ENCODE measurements at places on chromosomes 2 and 18. TPM values are rescaled to one million over a fixed set of nuclear protein-coding genes. Genes with fewer than 3 reads are reported as not detected.

DNA sequence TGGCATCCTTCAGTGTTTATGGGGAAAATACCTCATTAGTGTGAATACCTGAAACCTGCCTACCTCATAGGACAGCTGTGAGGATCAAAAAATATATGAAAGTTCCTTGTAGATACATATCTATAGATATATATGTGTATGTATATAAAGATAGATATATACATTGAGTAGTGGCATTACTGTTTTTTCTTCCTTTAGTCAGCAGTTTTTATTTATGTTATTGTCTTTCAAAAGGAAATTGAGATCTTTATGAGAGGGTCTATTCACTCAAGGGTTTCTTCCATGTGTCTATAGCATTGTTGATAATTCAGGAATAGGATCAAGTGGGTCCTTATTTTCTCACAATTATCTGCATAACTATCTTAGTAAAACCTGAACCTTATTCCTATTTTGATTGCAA lies 6.6 kb downstream of the RMP24 start:
- DNase-seq = no peak
- H3K36me3 ChIP-seq = peaks cover 53% of the 10 kb centered on the region
- H3K27ac ChIP-seq = no peak overlapping the region
- H3K4me3 ChIP-seq = no peak overlapping the region
- H3K27me3 ChIP-seq = no peaks in the 10 kb centered on the region
- H3K4me1 ChIP-seq = peaks cover 14% of the 10 kb centered on the region

DNA sequence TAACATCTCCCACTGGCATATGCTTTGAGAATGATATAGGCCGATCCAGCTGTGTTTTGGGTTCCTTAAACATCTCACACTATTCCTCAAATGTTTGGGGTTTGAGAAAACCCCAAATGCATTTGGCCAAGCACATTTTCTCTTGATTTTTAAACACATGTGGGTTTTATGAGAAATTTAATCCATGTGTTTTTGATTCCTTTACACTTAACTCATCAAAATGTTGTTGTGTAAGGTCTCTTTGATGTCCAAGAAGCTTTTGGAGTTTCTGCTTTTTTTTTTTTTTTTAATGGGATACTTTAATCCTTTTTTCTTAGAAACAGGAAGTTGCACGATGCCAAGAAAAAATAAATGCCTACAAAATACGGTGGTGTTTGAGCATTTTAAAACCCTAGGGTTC lies 339.8 kb upstream of the TCF4 start:
- no peak overlapping the region for H3K4me3 ChIP-seq
- H3K27me3 ChIP-seq = no peaks in the 10 kb centered on the region
- no peaks in the 10 kb centered on the region for H3K4me1 ChIP-seq
- DNase-seq = no peak

DNA sequence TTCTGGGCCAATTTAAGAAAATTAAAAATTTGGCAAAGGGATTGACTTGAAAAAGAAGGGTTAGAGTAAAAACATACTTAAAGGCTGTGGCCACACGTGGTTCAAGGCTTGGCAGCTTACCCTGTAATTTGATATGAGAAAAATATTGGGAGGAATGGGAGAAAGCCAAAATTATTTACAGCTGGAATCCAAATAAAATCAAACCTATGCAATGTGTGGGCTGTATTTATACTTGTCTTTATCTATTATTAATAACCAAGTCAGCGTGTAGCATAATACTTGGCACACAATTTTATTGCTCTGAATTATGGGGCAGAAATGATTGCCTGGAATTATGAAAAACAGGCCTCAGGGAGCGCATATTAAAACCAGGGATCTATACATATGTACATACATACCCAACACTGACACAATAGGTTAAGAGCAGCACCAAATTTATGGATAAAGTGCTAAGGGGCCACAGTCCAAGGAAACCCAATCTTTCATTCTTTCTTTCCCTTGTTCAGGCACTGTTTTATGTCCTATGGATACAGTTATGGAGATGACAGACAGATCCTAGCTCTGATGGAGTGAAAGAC lies 35.6 kb downstream of the FAM124B start:
- H3K36me3 ChIP-seq = no peaks in the 10 kb centered on the region
- H3K4me1 ChIP-seq = no peaks in the 10 kb centered on the region
- H3K27ac ChIP-seq = no peak overlapping the region
- H3K27me3 ChIP-seq = no peaks in the 10 kb centered on the region
- no peak for DNase-seq
- H3K4me3 ChIP-seq = no peak overlapping the region

DNA sequence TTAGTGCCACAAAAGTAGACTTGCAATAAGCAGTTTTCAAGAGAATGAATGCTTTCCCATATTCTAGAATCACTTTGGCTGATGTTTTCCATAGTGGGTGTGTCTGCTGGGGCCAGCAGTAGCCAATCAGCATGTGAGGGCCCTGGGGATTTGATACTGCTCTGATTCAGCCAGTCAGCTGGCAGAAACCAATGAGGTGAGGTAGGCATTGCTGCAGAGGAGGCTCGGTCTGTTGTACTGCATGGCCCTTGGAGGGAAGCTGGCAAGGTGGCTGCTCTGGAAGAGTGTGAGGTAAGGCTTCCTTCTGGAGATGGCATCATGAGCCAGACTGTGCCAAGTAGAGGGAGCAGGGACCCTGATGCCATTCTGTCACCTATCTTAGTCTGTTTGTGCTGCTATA lies 22.7 kb downstream of the TMEM87B start:
- no peak overlapping the region for H3K27ac ChIP-seq
- peak; percentile 14 for DNase-seq
- peaks cover 51% of the 10 kb centered on the region for H3K36me3 ChIP-seq
- H3K4me1 ChIP-seq = peaks cover 41% of the 10 kb centered on the region
- no peak overlapping the region for H3K4me3 ChIP-seq

- peaks cover 93% of the 10 kb centered on the region for H3K4me1 ChIP-seq
- H3K27ac ChIP-seq = peak overlapping the region; percentile 100
- H3K36me3 ChIP-seq = peaks cover 55% of the 10 kb centered on the region
- H3K27me3 ChIP-seq = no peaks in the 10 kb centered on the region
Observed at GRCh38 chr18:77100751-77101355, 31.7 kb downstream of the MBP start.

GRCh38 chr2:60926741-60927552 lies 45.6 kb downstream of the REL start:
- H3K4me1 ChIP-seq = peaks cover 2% of the 10 kb centered on the region
- H3K27ac ChIP-seq = no peak overlapping the region
- peaks cover 50% of the 10 kb centered on the region for H3K36me3 ChIP-seq
- no peak for DNase-seq
- no peak overlapping the region for H3K4me3 ChIP-seq
- H3K27me3 ChIP-seq = no peaks in the 10 kb centered on the region

- H3K4me1 ChIP-seq = no peaks in the 10 kb centered on the region
- no peak overlapping the region for H3K27ac ChIP-seq
- DNase-seq = no peak
- no peaks in the 10 kb centered on the region for H3K36me3 ChIP-seq
Observed at GRCh38 chr2:235900631-235901030, 267.6 kb downstream of the GBX2 start.

DNA sequence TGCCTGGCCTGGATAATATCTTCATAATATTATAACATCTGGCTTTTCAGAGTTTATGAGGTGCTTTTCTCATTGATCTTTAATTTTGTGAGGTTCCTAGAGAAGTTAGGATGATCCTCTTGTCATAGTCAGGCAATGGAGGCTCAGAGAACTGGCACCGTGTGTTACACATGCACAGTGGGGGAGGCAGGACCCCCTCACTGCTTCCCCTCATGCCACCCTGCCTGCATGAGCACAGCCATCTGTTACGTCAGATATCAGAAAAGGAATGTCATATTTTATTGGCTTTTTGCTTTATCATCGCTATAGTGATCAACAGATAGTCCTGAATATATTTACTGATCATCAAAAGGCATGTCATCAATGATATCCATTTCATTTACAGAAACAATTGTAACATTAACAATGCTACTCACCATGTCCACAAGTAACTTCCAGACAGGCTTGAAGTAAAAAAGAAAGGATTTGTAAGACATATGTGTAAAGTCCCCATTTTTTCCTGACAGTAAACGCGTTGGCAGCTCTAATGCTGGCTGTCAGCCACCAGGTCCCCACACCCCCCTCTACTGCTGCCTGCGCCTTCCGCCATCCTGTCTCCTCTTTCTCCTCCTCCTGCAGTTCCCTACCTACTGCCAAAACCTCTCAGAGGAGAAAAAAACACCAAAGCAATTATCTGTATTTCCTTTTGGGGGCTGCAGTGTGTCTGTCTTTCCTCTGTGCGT lies 18.8 kb downstream of the ENOSF1 start:
- DNase-seq = no peak
- no peaks in the 10 kb centered on the region for H3K27me3 ChIP-seq
- no peak overlapping the region for H3K27ac ChIP-seq
- no peaks in the 10 kb centered on the region for H3K4me1 ChIP-seq

DNA sequence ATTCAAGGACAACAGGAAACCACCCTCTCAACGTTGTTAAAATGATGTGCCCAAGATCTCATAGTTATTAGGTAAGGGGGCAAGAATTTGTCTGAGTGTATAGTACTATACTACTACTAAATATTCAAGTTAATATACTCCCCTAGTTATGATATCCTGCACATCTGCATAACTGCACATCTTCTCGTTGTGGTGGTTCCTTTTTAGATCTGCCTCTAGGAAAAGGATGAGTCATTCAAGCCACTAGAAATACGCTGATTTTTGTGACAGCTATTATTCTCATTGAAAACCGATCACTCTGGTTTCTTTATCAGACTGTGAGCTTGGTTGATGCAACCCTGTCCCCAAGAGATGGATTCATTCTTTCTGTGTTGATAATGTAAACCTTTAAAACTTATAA lies 1067.0 kb upstream of the FANCL start:
- DNase-seq = no peak
- H3K4me3 ChIP-seq = no peak overlapping the region
- H3K27ac ChIP-seq = no peak overlapping the region
- no peaks in the 10 kb centered on the region for H3K36me3 ChIP-seq

DNA sequence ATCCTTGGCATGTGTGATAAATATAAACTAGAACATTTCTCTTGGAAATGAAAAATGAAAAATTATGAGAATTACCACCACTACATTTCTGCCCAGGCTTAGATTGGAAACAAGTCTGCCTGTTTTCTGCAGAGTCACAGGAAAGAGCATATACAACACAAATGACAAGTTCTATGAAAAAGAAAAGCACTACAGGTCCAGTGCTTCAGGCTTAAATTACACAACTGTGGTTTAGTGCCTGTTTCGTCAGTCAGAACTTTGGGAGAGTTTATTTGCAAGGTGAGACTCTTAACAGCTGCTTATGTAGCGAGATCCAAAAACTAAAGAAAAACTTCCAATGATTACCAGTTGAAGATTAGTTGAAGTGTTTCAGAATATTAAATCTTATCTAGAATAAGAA lies 68.9 kb downstream of the RTN4 start:
- peaks cover 25% of the 10 kb centered on the region for H3K36me3 ChIP-seq
- no peaks in the 10 kb centered on the region for H3K27me3 ChIP-seq
- no peak for DNase-seq

GRCh38 chr18:54030434-54030833 lies 194.0 kb downstream of the MBD2 start:
- no peak for DNase-seq
- no peak overlapping the region for H3K27ac ChIP-seq
- no peaks in the 10 kb centered on the region for H3K27me3 ChIP-seq
- H3K36me3 ChIP-seq = no peaks in the 10 kb centered on the region
- no peak overlapping the region for H3K4me3 ChIP-seq

DNA sequence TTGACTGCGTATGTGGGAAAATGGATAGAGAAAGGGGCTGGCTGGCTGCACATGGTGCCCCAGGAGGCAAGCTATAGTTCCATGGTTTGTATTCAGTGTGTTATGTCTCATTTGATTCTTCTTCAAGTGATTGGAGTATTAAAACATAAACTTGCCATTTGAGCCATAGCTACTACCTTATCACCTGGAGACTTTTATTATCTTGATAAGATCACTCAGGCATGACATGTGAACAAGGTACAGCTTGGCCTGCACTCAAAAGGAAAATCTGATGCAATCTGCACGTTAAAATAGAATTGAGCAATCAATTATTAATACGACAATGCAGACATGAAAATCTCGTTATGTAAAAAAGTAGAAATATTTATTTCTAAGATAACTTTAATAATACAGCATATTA lies 116.9 kb downstream of the RND3 start:
- H3K36me3 ChIP-seq = no peaks in the 10 kb centered on the region
- no peaks in the 10 kb centered on the region for H3K4me1 ChIP-seq
- H3K27me3 ChIP-seq = no peaks in the 10 kb centered on the region
- DNase-seq = no peak
- H3K27ac ChIP-seq = no peak overlapping the region

DNA sequence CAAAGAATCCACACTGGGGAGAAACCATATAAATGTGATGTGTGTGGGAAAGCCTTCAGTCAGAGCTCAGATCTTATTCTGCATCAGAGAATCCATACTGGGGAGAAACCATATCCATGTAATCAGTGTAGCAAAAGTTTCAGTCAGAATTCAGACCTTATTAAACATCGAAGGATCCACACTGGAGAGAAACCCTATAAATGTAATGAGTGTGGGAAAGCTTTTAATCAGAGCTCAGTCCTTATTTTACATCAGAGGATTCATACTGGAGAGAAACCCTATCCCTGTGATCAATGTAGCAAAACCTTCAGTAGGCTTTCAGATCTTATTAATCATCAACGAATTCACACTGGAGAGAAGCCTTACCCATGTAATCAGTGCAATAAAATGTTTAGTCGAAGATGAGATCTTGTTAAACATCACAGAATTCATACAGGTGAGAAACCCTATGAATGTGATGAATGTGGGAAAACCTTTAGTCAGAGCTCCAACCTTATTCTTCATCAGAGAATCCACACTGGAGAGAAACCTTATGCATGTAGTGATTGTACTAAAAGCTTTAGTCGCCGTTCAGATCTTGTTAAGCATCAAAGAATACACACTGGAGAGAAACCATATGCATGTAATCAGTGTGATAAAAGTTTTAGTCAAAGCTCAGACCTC lies 16.7 kb upstream of the ZSCAN30 start:
- H3K36me3 ChIP-seq = peaks cover 85% of the 10 kb centered on the region
- no peak for DNase-seq
- no peak overlapping the region for H3K4me3 ChIP-seq
- no peaks in the 10 kb centered on the region for H3K4me1 ChIP-seq
- H3K27ac ChIP-seq = no peak overlapping the region

- peaks cover 45% of the 10 kb centered on the region for H3K36me3 ChIP-seq
- peak; percentile 61 for DNase-seq
- H3K4me1 ChIP-seq = peaks cover 61% of the 10 kb centered on the region
- peak overlapping the region; percentile 7 for H3K4me3 ChIP-seq
Observed at GRCh38 chr2:196987649-196988364, 61.3 kb upstream of the PGAP1 start.

DNA sequence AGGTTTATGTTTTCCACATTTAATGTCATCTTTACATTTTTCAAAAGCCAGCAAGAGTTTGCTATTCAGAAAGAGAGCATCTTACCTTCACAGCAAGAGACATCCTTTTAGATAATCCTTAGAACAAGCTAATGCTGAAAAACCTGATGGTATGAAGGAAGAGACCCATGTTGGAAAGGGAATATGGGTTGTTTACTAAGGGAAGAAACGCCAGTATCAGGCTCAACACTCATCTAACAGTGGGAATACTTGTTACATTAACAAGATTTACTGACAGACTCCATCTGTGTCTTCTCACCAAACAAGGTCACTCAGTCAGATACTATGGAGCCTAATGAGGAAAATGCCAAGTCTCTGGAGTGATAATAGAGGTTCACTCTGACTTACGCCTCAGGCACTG lies 1474.1 kb upstream of the SLC39A10 start:
- H3K27me3 ChIP-seq = no peaks in the 10 kb centered on the region
- no peak for DNase-seq
- H3K27ac ChIP-seq = no peak overlapping the region
- H3K4me1 ChIP-seq = no peaks in the 10 kb centered on the region

Gene NEU4
- total RNA-seq = 0.36 TPM

Gene UPP2
- not detected for total RNA-seq

Gene TBR1
- not detected for total RNA-seq

Gene CTAGE1
- total RNA-seq = not detected

Gene IL36RN
- total RNA-seq = not detected

Measured in activated CD4-positive, alpha-beta memory T cell treated with anti-CD3 and anti-CD28 coated beads for 36 hours (primary cell).